ENCODE measurements at places on chromosomes 1 and 21. TPM values are rescaled to one million over a fixed set of nuclear protein-coding genes. Genes with fewer than 3 reads are reported as not detected.

The ASTN1 gene
- polyA plus RNA-seq: not detected

The TAL1 gene
- polyA plus RNA-seq: 0.08 TPM

The DCDC2B gene
- not detected for polyA plus RNA-seq

The AIDA gene
- polyA plus RNA-seq: 102 TPM

The S100A14 gene
- not detected for polyA plus RNA-seq

The ATP1A4 gene
- polyA plus RNA-seq: not detected

The BSND gene
- not detected for polyA plus RNA-seq

The SERTAD4 gene
- not detected for polyA plus RNA-seq

The OR2AK2 gene
- polyA plus RNA-seq: not detected

The OR2T4 gene
- polyA plus RNA-seq: not detected

The MRTO4 gene
- 26.4 TPM for polyA plus RNA-seq

The INKA2 gene
- 0.28 TPM for polyA plus RNA-seq

The RYR2 gene
- polyA plus RNA-seq: not detected

The FCRL5 gene
- 31.3 TPM for polyA plus RNA-seq

The DCAF6 gene
- 14.8 TPM for polyA plus RNA-seq

The TDRD5 gene
- not detected for polyA plus RNA-seq

The ADAM15 gene
- 7.9 TPM for polyA plus RNA-seq

The TRIM45 gene
- polyA plus RNA-seq: not detected

The CFHR4 gene
- polyA plus RNA-seq: not detected

The KCNE2 gene
- polyA plus RNA-seq: not detected

The TRABD2B gene
- not detected for polyA plus RNA-seq

The PYHIN1 gene
- 2.7 TPM for polyA plus RNA-seq

The HLX gene
- polyA plus RNA-seq: 0.92 TPM

The FCRL4 gene
- not detected for polyA plus RNA-seq
